Common myeloid progenitor, CD34-positive (primary cell): ENCODE measurements at places on chromosomes 13 and 19.

DNA sequence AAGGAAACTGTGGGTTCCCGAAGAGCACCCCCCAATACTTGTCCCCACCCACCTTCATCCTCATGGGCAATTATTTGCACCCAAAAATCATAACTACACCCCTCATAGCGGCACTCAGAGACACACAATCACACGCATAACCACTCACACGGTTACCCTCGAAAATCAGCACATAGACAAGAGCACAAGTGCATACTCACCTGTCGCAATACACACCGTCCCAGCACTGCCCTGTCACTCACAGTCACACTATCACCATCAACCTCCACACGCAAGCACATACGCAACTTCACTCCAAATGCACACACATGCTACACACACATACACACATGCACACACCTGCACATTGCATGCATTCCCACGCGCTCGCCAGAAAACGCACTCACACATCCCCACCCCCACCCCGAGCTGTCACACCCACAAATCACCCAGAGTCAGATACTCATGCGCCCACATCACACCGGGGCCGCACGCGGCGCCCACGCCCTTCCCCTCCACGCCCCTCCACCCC, 535 bp downstream of the COL5A3 start:
- DNase-seq: no peak

- peak; percentile 73 for DNase-seq
These were observed 46.8 kb downstream of the COG3 start for GRCh38 chr13:45511310-45512097.

DNA sequence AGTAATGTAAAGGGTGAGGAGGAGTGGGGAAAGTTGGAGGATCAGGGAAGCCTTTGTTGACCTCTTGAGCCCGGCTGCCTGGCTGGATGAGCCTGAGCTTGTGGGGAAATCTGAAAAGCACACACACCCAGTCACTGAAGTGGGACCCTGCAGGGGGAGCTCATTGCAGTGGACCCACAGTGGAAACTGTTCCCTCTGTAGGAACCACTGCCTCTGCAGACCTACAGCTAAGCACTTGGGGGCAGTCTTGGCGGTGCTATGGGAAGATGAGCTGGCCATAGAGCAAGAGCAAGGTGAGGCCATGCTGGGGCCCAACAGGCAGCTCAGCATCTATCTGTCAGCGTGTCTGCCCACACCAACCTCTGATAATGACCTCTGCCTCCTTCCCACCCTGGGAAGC, 294.8 kb downstream of the TSHZ3 start:
- peak; percentile 61 for DNase-seq

DNA sequence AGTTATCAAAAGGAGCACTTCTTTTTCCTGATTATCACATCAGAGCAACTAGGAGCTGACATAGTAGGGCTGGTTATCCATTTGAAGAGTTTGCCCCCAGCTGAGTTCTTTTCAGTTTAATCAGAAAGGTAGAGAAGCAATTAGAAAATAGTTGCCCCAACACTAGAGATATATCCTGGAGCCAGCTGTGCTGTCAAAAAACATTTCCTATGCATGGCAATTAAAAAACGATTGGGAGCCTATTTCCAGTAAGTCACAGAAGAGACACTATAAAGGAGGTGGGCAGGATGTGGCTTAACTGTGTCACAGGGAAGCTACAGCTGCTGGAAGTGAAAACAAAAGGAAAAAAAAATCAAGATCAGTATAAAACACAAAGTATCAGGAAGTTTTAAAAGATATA, 155.7 kb upstream of the SLITRK1 start:
- DNase-seq: no peak

DNA sequence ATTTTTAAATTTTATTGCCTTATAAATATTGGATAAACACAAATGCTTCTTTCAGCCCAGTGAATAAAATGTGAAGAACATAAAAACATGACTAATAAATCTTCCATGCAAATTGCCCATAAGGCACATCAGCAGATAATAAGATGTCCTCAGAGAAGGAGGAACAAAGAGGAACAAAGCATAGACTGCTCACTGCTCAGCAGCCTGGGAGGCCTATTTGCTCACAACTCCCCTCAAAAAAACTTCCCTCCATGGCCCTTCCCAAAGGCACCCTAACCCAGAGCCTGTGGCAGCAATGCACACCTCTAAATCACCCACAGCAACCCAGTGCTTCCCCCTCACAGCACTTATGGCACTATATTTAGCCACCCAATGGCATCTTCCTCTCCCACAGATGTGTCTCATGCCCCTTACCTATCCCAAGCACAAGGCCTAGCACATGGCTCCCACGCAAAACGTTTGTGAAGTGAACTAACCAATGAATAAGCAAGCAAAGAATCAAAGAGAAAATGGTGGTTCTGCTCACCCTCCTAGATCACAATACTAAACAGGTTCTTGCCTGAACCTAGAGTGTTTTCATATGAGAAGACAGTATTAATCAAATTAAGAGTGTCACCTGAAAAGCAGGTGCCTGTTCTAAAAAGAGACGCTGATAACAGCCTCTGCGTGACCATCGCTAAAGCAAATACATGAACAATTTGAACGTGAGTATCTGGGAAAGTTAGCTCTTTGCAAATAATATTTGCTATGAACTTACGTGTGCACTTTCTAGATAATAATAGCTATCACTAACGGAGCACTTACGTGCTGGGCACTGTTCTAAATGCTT, 96.9 kb downstream of the TBC1D4 start:
- DNase-seq: no peak

GRCh38 chr19:38375098-38375493, 725 bp downstream of the PSMD8 start:
- DNase-seq: no peak

DNA sequence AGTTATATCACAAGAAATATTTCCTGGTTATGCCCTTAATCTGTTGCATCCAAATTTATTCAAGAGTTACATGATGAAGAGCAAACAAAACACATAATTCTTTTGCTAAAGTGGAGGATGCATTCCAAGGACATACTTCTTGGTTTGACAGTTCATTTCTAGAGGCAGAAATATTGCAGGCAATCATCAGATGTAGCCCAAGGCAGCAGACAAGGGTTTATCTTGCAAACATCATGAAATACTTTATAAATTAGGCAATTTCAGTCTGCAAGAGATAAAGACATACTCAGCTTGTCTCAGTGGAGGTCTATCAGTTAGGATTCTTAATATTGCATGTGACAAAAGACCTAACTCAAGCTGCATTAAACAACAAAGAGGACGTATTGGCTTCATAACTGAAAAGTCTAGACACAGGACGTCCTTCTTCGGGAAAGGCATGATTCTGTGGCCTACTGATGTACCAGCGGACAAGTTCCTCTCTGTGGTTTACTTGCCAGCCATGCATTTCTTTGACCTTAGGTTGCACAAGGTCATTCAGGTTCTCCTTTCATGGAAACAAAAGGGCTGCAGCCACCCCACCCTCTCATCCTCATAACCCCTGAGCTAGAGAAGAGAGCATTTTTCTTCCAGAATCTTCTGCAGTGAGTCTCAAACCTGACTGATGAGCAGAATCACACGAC, 204.1 kb downstream of the KATNAL1 start:
- no peak for DNase-seq

GRCh38 chr13:85140192-85140591, 659.0 kb downstream of the SLITRK6 start:
- no peak for DNase-seq

- peak; percentile 47 for DNase-seq
These were observed 38.8 kb downstream of the ARHGEF7 start for GRCh38 chr13:111153977-111154332.

DNA sequence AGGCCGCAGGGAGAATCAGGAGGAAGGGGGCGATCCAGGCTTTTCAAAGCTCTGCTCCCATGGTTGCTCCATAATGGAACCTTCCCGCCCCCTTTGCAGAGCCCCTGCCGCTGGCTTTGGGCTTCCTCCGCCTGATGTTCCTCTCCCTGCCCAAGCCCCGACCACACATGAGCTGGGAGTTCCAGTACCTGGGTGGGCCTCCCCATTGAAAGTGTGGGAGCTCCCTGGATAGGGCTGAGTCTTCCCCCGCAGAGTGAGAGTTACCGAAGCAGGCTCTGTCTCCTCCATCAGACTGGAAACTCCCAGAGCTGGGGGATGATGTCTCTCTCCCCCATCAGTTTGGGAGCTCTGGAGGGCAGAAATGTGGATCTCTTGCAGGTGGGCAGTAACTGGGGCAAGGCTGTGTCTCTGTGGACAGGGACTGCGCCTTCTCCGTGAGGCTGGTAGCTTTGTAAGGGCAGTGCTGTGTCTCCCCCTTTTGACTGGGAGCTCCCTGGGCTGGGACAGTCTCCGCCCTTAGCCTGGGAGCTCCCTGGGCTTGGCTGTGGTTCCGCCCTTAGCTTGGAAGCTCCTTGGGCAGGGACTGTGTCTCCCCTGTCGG, 722 bp downstream of the DCAF15 start:
- no peak for DNase-seq

DNA sequence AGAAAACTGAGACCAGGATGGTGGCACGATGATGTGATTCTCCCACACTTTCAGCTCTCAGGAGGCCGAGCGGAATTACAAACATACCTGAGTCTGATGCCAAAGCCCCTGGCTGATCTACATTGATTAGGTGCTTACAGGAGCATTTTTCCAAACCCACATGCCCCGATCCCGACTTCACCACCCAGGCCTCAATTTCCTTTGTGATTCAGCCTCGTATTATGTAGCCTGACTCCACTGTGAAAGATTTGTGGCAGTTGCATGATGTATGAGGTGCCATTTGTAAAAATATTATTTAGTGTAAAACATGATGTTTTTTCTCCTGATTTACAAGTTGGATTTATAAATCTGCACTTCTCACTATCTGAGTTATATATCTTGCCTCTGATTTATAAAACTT, 118.0 kb downstream of the TSHZ3 start:
- no peak for DNase-seq

DNA sequence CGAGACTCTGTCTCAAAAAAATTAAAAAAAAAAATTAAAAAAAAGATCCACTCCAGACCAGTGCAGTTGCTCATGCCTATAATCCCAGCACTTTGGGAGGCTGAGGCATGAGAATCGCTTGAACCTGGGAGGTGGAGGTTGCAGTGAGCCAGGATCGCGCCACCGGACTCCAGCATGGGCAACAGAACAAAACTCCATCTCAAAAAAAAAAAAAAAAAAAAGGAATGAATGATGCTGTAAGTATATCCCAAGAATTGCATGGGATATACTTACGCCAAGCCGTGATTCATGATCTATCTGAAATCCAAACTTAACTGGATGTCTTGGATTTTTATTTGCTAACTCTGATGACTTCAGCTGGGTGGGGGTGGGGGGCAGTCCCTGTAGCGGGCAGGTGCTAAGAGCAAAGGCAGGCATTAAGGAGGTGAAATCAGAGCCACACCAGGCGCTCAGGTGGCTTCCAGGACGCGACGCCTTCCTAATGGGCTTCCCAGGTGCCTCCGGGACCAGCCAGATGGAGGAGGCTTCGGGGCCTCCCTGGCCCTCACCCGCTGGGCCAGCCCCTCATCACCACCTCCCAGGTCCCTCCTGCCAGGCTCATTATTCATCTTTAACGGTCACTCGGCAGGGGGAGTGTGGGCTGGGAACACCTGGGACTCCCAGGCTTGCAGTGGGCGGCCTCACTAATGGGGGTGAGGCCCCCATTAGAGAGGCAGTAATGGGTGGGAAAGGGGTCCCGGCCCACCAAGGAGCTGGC, 11.4 kb upstream of the FUT5 start:
- DNase-seq: no peak

DNA sequence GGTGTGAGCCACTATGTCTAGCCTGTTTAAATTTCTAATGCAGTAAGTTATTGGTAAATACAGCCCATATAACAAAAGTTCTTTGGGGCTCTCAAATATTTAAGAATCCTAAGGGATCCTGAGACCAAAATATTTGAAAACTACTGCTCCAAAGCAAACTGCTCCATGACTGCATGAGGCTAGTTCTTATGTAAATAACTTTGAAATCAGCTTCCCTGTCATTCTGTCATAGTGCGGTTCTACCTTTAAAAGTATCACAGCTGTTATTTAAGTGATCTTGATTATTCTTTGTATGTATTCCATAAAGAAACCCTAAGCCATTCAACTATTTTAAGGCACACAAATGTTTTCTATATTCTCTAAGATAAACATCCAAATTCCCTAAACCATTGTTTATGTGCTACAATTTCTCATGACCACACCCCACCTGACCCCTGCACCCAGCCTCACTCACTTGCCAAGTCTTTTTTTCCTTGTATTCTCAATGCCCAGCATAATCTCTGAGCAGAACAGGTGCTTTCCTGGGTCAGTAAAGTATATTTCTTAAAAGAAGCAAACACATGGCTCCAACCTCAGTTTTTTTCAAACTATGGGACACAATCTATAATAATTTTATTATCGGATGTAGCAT, 146.6 kb downstream of the RNF17 start:
- DNase-seq: no peak

GRCh38 chr19:33416307-33417215, 43.1 kb downstream of the CEBPG start:
- peak; percentile 90 for DNase-seq

DNA sequence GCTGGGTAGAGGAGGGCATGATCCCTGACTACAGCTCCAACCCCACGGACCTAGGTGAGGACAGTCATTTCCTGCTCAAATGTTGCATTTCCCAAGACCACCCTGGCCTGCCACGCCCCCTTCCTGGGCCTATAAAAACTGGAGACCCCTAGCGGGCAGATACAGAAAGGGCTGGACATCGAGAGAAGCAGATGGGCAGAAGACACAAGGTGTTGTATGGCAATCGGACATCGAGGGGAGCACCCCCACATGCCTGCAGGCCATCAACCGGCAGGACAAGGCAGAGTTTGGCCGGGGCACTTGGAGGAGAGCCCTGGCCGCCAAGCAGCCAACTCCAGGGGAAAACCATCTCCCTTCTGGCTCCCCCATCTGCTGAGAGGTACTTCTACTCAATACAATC, 746.4 kb downstream of the PCDH9 start:
- DNase-seq: no peak

GRCh38 chr19:15562861-15563260, 52.2 kb upstream of the CYP4F8 start:
- DNase-seq: no peak

DNA sequence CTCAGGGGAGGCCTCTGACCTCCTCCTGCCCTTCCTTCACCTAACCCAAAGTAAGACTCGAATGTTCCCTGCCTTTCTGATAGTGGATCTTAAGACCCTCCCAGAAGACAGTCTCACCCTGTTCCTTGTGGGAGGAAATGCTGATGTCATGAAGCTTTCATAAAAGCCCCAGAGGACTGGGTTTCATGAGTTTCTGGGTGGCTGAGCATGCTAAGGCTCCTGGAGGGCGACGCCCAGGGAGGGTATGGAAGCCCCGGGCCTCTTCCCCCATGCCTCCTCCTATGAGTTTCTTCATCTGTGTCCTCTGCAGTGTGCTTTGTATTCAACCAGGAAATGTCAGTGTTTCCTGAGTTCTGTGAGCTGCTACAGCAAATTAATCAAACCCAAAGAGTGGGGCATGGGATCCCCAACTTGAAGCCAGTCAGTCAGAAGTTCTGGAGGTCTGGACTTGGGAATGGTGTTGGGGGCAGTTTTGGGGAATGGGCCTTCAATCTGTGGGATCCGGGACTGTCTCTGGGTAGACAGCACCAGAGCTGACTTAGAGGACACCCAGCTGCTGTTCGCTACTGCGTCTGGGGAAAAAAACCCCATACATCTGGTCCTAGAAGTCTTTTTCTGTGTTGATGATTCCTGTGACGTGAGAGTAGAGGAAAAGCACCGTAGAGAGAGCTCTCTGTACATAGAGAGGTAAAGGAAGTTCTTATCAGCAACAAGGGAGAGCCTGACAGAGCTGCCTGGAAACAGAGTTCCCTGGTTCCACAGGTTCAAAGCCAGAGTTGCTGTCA, 2.0 kb upstream of the LILRB2 start:
- DNase-seq: no peak
